ENCODE measurements at places on chromosomes 12 and 14. TPM values are rescaled to one million over a fixed set of nuclear protein-coding genes. Genes with fewer than 3 reads are reported as not detected.

EGLN3 gene
- 8.8 TPM for total RNA-seq

TAS2R19 gene
- total RNA-seq: 0.17 TPM

GPR132 gene
- total RNA-seq: 1.4 TPM

TESPA1 gene
- not detected for total RNA-seq

SIRT4 gene
- total RNA-seq: 0.35 TPM

METTL25 gene
- 7.7 TPM for total RNA-seq

ASCL1 gene
- not detected for total RNA-seq

NKX2-8 gene
- not detected for total RNA-seq

HOXC12 gene
- total RNA-seq: not detected

JPH4 gene
- total RNA-seq: 0.12 TPM

CCDC175 gene
- not detected for total RNA-seq

DLK1 gene
- 0.34 TPM for total RNA-seq

CLEC6A gene
- not detected for total RNA-seq

TAS2R46 gene
- total RNA-seq: not detected

NINJ2 gene
- total RNA-seq: 0.58 TPM

RPL10L gene
- not detected for total RNA-seq

TAMALIN gene
- total RNA-seq: 17.9 TPM

CD4 gene
- total RNA-seq: 0.35 TPM

THTPA gene
- total RNA-seq: 11.8 TPM

AVPR1A gene
- total RNA-seq: not detected

TRPV4 gene
- 1.9 TPM for total RNA-seq

SLC39A5 gene
- not detected for total RNA-seq

LBHD2 gene
- total RNA-seq: 0.26 TPM

RITA1 gene
- 23.2 TPM for total RNA-seq

STON2 gene
- 0.51 TPM for total RNA-seq

NTN4 gene
- total RNA-seq: 14.4 TPM

GPHN gene
- 7.4 TPM for total RNA-seq

SLC6A15 gene
- 2.1 TPM for total RNA-seq

DPPA3 gene
- total RNA-seq: not detected

EIF4B gene
- 820 TPM for total RNA-seq

KRT2 gene
- not detected for total RNA-seq

HCAR3 gene
- total RNA-seq: not detected

CMA1 gene
- total RNA-seq: not detected

RASSF9 gene
- total RNA-seq: 1.6 TPM

EIF2S3B gene
- 0.35 TPM for total RNA-seq

SYCP3 gene
- not detected for total RNA-seq

MYBPC1 gene
- total RNA-seq: 0.09 TPM

LRRC23 gene
- 14.0 TPM for total RNA-seq

DAO gene
- not detected for total RNA-seq

GALNT16 gene
- 1.1 TPM for total RNA-seq

CD163 gene
- not detected for total RNA-seq

TBX3 gene
- 11.7 TPM for total RNA-seq

HPD gene
- 4.9 TPM for total RNA-seq

FBXW8 gene
- 20.9 TPM for total RNA-seq

SLC2A3 gene
- total RNA-seq: 52.7 TPM

LRP1 gene
- 558 TPM for total RNA-seq

TAS2R7 gene
- total RNA-seq: not detected

SOCS2 gene
- 18.5 TPM for total RNA-seq

DCTN2 gene
- total RNA-seq: 186 TPM

KCNK10 gene
- not detected for total RNA-seq

LRP1-AS gene
- total RNA-seq: not detected

TOGARAM1 gene
- 9.8 TPM for total RNA-seq

C1S gene
- total RNA-seq: 273 TPM

NUAK1 gene
- total RNA-seq: 14.4 TPM

RHEBL1 gene
- 0.47 TPM for total RNA-seq

TAC3 gene
- total RNA-seq: not detected

PGF gene
- 10.8 TPM for total RNA-seq

PPFIA2 gene
- total RNA-seq: not detected

TOMM20L gene
- total RNA-seq: not detected

All from pericardium fibroblast (primary cell).